Fibroblast of lung (primary cell): ENCODE measurements at places on chromosomes 7 and 10. TPM values are rescaled to one million over a fixed set of nuclear protein-coding genes. Genes with fewer than 3 reads are reported as not detected.

DNA sequence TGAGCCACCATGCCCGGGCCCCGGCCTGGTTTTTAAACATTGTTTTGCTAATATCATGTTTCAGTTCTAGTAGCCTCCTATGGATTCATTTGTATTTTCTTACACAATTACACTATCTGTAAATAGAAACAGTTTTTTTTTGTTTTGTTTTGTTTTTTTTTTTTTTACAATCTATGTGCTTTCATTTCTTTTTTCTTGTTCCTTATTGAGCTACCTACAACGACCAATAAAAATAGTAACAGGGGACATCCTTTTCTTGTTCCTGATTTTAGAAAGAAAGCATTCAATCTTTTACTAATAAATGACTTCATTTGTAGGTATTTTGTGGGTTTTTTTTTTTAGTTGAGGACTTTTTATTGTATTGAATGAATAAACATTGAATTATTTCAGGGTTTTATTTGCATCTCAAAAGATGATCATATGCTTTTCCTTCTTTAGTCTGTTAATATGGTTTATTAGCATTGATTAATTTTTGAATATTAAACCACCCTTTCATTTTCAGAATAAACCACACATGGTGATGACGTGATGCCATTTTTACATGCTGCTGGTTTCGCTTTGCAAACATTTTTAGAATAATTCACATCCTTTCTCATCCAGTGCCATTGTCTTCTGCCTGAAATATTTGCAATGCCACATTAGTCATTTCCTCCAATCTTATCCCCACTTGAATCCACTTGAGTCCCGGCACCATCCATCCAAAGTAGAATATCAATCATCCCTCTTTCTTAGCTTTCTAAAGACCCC lies 18.1 kb upstream of the AKR1E2 start:
- H3K27ac ChIP-seq, result peak overlapping the region; percentile 17
- peak overlapping the region; percentile 21 for H3K4me3 ChIP-seq
- no peaks in the 10 kb centered on the region for H3K36me3 ChIP-seq
- peak; percentile 60 for DNase-seq
- H3K27me3 ChIP-seq, result no peaks in the 10 kb centered on the region

DNA sequence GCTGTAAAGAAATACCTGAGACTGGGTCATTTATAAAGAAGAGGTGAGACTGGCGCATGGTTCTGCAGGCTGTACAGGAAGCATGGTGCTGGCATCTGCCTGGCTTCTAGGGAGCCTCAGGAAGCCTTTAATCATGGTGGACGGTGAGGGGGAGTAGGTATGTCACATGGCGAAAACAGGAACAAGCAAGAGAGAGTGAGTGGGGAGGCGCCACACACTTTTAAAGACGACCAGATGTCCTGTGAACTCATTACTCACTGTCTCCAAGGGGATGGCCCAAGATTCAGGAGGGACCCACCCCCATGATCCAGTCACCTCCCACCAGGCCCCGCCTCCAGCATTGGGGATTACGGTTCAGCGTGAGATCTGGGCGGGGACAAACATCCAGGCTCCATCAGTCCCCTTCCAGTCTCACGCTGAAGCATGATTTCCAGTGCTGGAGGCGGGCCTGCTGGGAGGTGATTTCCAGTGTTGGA lies 3.2 kb downstream of the ZNF316 start:
- H3K4me3 ChIP-seq, result no peak overlapping the region
- peak; percentile 29 for DNase-seq
- peaks cover 12% of the 10 kb centered on the region for H3K36me3 ChIP-seq

FAM204A gene
- 42.1 and 47.2 TPM in 2 replicates for total RNA-seq

DNA sequence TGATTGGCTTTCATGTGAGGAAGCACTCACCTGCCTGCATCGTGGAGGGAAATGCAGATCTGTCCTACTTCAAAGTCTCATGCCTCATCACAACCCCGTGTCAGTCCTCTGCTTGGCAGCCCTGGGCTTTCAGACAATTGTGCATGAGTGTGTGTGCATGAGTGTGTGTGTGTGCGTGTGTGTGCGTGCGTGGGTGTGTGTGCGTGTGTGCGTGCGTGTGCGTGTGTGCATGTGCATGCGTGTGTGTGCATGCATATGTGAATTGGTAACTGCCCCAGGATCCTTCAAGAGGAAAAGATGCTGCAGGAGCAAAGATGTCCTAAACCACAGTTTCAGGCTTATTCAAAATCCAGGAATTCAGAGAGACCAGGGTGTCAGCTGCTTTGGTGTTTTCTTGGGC lies 71.3 kb downstream of the LANCL2 start:
- no peak overlapping the region for H3K27ac ChIP-seq
- H3K4me3 ChIP-seq, result no peak overlapping the region
- no peak for DNase-seq
- H3K36me3 ChIP-seq, result no peaks in the 10 kb centered on the region
- H3K4me1 ChIP-seq, result peaks cover 14% of the 10 kb centered on the region
- H3K27me3 ChIP-seq, result no peaks in the 10 kb centered on the region

- no peaks in the 10 kb centered on the region for H3K4me1 ChIP-seq
- no peak overlapping the region for H3K4me3 ChIP-seq
- H3K27ac ChIP-seq, result no peak overlapping the region
- no peaks in the 10 kb centered on the region for H3K36me3 ChIP-seq
- no peaks in the 10 kb centered on the region for H3K27me3 ChIP-seq
These were observed 35.5 kb downstream of the GRIFIN start for GRCh38 chr7:2440608-2441245.

GRCh38 chr7:135335628-135336139 lies 102.0 kb downstream of the STRA8 start:
- no peak overlapping the region for H3K27ac ChIP-seq
- H3K4me1 ChIP-seq, result no peaks in the 10 kb centered on the region
- no peaks in the 10 kb centered on the region for H3K27me3 ChIP-seq
- no peaks in the 10 kb centered on the region for H3K36me3 ChIP-seq
- no peak overlapping the region for H3K4me3 ChIP-seq

SPOCK2 gene
- 0.26 and 0.33 TPM in 2 replicates for total RNA-seq

- H3K27me3 ChIP-seq, result no peaks in the 10 kb centered on the region
- peak overlapping the region; percentile 60 for H3K4me3 ChIP-seq
- no peak for DNase-seq
- H3K4me1 ChIP-seq, result peaks cover 11% of the 10 kb centered on the region
These were observed 2.3 kb downstream of the DDIT4 start for GRCh38 chr10:72276013-72276387.

DNA sequence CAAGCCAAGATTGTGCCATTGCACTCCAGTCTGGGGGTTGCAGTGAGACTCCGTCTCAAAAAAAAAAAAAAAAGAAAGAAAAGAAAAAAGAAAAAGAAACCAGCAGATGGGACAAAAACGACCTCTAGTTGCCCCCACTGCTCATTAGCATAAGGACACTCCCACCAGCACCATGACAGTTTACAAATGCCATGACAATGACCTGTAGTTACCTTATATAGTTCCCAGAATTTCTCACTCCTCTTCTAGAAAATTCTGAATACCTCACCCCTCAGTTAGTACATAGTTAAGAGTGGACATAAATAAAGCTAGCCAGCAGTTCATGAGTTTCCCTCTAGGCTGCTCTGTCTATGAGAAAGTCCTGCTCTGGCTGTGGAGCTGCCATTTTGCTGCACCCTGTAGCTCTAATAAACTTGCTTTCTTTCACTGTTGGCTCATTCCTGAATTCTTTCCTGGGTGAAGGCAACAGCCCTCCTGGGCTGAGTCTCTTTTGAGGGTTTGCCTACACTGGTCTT lies 276.8 kb upstream of the AKR1E2 start:
- no peak overlapping the region for H3K27ac ChIP-seq
- no peak overlapping the region for H3K4me3 ChIP-seq
- no peaks in the 10 kb centered on the region for H3K36me3 ChIP-seq
- peak; percentile 5 for DNase-seq
- no peaks in the 10 kb centered on the region for H3K27me3 ChIP-seq
- H3K4me1 ChIP-seq, result no peaks in the 10 kb centered on the region

DNA sequence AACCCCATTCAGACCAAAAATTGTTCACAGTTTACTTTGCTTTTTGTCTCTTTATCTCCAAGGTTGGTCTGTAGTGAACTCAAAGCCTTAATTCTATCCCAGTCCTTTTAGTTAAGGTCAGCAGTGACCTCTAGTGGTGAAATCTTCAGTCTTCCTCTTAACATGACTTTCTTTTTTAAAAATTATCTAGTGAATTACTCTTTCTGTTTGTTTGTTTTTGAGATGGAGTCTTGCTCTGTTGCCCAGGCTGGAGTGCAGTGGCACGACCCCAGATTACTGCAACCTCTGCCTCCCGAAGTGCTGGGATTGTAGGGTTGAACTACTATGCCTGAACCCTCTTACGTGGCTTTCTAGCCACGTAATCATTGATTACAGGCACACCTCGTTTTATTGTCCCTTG lies 25.0 kb downstream of the ZNF487 start:
- no peaks in the 10 kb centered on the region for H3K27me3 ChIP-seq
- H3K4me1 ChIP-seq, result no peaks in the 10 kb centered on the region
- H3K4me3 ChIP-seq, result no peak overlapping the region
- DNase-seq, result peak; percentile 69
- H3K27ac ChIP-seq, result no peak overlapping the region

DNA sequence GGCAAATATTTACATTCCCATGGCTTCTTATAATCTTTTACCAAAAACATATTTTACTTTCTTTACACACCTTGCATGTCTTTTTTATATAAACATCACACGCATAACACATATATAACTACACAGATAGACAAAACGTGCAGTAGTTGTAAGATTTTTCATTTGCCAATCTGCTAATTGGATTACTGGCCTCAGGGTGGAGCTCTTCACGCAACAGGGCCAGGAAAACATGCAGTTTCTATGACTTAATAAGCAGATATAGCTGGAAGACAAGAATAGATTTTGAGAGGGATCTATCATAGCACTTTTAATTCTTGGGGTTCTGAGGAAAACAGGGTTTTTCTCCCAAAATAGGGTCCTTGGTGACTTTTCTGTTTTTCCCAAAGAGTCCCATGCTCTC lies 12.7 kb downstream of the ACADSB start:
- no peaks in the 10 kb centered on the region for H3K36me3 ChIP-seq
- H3K4me3 ChIP-seq, result no peak overlapping the region
- no peaks in the 10 kb centered on the region for H3K4me1 ChIP-seq
- H3K27me3 ChIP-seq, result no peaks in the 10 kb centered on the region
- no peak for DNase-seq
- H3K27ac ChIP-seq, result no peak overlapping the region

DNA sequence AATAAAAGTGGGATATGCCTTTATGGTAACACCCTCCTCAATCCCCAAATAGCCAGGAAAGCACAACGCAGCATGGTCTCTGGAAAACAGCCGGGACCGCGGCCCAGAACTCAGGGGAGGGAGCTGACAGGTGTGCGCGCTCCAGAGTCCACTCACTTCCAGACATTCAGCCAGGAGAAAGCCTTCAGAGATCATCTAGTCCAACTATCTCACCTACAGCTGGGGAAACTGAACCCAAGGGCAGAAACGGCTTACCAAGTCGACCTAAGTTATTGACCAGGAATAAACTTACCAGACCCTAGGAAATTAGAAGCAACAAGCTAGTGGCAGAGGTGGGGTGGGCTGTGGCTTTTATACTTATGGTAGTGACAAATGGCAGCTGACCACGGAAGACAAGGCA lies 16.4 kb downstream of the GSDME start:
- H3K4me1 ChIP-seq, result peaks cover 2% of the 10 kb centered on the region
- H3K27ac ChIP-seq, result peak overlapping the region; percentile 48
- DNase-seq, result no peak
- H3K36me3 ChIP-seq, result no peaks in the 10 kb centered on the region
- H3K4me3 ChIP-seq, result no peak overlapping the region

TRUB1 gene
- total RNA-seq, result 31.3 and 38.5 TPM in 2 replicates

DNA sequence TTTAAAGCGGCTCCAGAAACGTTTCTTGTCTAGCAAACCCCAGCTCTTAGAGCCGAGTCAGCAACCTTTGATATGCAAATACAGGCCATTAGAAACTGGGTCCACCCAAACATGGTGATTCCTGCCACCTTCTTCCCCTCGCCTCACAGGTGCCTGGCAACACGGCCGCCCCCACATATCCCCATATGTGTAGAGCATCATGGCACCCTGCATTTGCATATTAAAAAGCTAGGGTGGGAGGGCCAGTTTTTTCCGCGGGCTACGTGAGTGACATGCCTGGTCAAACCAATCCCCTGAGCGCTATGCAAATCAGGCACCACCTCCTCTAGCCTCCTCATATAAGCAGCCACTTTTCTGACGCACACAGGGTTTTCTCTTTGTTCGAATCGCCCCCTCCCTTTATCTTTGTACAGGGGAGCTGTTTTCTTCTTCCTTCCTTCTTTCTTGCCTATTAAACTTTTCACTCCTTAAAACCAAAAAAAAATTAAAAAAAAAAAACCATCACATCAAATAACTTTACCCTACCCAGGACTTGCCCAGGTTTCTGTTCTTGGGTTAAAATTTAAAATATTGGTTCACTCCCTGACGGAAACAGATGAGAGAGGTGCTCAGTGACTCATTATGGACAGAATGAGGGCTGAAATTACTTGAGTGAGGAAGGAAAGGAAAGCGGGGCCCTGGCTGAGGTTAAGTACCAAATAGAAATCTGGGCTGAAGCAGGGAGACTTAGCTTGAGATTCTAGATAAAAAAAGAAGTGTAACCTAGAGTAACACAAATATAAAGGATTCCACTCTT lies 59.8 kb downstream of the COA1 start:
- H3K4me1 ChIP-seq, result peaks cover 5% of the 10 kb centered on the region
- no peak overlapping the region for H3K27ac ChIP-seq
- no peak for DNase-seq
- H3K36me3 ChIP-seq, result no peaks in the 10 kb centered on the region
- no peak overlapping the region for H3K4me3 ChIP-seq

- no peaks in the 10 kb centered on the region for H3K27me3 ChIP-seq
- DNase-seq, result no peak
- H3K36me3 ChIP-seq, result no peaks in the 10 kb centered on the region
- no peaks in the 10 kb centered on the region for H3K4me1 ChIP-seq
These were observed 28.1 kb downstream of the SLIT1 start for GRCh38 chr10:97157578-97158095.

DNA sequence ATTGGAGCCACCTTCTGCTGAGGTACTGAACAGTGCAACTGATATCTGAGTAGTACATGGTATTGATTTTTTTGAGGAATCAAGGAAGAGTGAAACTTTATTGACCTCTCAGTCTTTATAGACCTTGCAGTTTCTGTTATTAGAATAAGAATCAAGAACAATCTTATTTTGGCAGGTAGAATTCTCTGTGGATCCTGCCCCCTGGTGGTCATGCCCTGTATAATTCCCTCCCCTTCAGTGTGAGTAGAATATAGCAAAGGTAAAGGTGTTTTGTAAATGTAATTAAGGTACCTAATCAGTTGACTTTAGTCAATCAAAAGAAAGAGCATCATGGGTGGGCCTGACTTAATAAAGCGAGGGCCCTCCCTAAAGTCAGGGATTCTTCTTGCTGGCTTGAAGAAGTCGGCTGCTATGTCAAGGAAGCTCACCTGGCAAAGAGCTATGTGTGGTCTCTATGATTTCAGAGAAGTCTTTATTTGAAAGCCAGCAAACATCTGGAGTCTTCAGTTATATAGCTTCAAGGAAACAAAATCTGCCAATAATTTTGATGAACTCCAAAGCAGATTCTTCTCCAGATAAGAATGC lies 142.8 kb downstream of the LSM5 start:
- no peak overlapping the region for H3K27ac ChIP-seq
- H3K4me3 ChIP-seq, result no peak overlapping the region
- H3K36me3 ChIP-seq, result no peaks in the 10 kb centered on the region
- no peaks in the 10 kb centered on the region for H3K27me3 ChIP-seq
- no peaks in the 10 kb centered on the region for H3K4me1 ChIP-seq

GRCh38 chr7:41224063-41224763 lies 478.7 kb downstream of the INHBA start:
- H3K36me3 ChIP-seq, result no peaks in the 10 kb centered on the region
- H3K4me3 ChIP-seq, result no peak overlapping the region
- H3K27ac ChIP-seq, result no peak overlapping the region
- H3K4me1 ChIP-seq, result no peaks in the 10 kb centered on the region
